ENCODE measurements at places on chromosomes 12 and 14. TPM values are rescaled to one million over a fixed set of nuclear protein-coding genes. Genes with fewer than 3 reads are reported as not detected.

DNA sequence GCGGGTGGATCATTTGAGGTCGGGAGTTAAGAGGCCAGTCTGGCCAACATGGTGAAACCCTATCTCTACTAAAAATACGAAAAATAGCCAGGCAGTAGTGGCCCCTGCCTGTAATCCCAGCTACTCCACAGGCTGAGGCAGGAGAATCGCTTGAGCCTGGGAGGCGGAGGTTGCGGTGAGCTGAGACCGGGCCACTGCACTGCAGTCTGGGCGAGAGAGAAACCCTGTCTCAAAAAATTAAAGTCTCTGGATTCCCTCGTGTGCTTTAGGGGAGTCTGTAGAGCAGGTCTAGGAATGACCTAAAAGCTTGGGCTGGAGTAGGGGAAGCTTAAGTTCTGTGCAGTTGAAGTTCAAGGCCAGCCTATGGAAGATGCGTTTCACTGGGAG, 697 bp upstream of the TULP3 start:
- no peak for DNase-seq

GLI1 gene
- total RNA-seq, result 0.48 TPM

LRRC10 gene
- not detected for total RNA-seq

KCNC2 gene
- total RNA-seq, result not detected

GRCh38 chr12:133135747-133136146, 5.3 kb downstream of the ZNF10 start:
- no peak for DNase-seq
